Activated CD8-positive, alpha-beta T cell treated with anti-CD3 and anti-CD28 coated beads, Interleukin-2, amount 10 ng/mL, durations not matched to agents 7 days and 5 days (primary cell): ENCODE measurements at places on chromosomes 1 and 21.

DNA sequence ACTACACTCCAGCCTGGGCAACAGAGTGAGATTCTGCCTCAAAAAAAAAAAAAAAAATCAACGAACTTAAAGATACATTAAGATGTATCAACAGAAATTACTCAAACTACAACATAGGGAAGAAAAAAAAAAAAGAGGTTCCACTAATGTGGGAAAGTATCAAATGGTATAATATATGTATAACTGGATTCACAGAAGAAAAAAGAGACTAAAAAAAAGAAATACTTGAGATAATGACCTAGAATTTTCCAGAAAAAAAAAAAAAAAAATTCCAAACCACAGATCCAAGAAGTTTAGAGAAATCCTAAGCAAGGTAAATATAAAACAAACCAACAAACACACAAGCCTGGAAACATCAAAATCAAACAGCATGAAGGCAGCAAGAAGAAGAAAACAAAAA is 45.5 kb downstream of the EIF4G3 start:
- DNase-seq: no peak

DNA sequence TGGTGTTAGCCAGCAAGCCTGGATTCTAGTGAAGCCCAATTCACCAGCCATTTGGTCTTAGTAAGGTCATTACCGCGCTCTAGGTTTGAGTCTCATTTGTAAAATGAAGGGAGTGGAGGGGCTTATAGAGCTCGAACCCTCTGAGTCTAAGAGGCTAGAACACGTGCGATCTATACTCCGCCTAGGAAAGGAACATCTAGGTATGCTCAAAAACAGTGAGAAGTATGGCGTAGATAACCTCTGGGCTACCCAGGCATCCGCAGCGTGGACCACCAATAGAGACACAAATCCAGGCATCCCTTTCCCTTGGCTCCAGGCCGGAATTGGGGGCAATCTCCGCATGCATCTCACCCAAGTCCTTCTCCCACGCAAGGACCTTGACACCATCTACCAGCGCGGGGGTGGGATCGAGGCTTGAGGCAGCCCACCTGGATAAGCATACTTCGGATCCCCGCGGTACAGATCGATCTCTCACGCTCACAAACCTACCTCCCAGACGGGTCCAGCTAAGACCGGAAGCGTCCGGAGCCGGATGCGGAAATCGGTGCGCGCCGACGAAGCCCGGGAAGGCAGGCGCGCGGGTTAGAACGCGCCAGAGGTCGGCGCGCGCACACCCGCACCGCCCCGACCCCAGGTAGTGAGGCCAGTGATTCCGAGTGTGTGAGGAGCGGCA is at the start of gene METTL25B:
METTL25B (plus strand) TSS at position 544 of the 673 bp plus-strand sequence. CDS start 636 bp downstream, outside the sequence.
- peak; percentile 86 for DNase-seq

GRCh38 chr1:114153261-114154145 is at the start of gene SYT6:
Gene SYT6 (minus strand): TSS chr1:114153869. CDS start chr1:114153772, 97 bp downstream.
- DNase-seq: no peak

GRCh38 chr1:110003747-110004428 is 19.3 kb downstream of the AHCYL1 start:
- no peak for DNase-seq

DNA sequence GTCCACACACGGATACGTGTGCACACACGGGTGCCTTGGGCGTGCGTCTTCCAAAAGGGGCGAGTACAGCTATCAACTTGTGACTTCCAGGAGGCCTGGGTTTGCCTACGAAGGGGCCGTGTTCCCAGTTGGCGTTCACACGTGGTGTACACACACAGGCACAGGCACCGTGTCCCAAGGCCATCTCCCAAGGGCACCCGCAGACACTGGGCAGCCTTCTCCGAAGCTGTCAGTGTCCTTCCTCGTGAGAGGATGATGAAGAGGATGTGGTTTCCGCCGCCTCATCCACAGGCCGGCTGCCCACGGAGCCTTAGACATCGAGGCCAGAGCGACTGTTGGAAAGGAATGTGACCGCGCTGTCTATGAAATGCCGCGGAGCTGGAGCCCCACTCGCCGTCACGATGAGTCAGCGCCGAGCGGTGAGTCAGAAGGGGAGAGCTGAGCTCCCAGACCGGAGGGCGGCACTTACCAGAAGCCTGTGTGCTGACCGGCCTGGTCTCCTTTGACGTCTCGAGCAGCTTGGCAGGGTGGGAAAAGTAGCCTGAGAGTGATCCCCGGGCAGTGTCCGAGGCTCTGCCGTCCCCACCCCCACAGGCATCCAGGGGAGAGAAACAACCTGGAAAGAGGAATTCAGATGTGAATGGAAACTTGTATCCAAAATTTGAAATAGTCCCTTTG is 141.4 kb upstream of the ARHGEF16 start:
- peak; percentile 39 for DNase-seq

DNA sequence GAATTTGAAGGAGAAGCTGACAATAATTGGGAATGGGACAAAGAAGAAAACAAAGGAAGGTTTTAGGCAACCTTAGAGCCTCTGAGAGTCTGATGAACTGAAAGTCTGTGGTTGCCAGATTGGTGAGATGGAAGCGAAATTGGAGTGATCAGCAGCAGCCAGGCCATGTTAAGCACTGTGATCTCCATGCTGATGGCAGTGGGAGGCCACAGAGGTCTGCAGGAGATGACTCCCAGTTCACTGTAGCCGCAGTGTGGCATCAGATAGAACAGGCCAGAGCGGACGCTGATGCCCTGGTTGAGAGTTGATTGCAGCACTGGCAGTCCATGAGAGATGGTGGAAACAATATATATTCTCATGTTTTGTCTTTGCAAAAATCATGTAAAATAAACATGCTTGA is 137.4 kb upstream of the L1TD1 start:
- DNase-seq: no peak

GRCh38 chr1:147491098-147491497 is 50.2 kb upstream of the BCL9 start:
- DNase-seq: no peak

- DNase-seq: no peak
These were observed 321.3 kb downstream of the SIPA1L2 start for GRCh38 chr1:232308616-232309015.

GRCh38 chr1:95021805-95022643 is 50.7 kb downstream of the ALG14 start:
- DNase-seq: no peak

- DNase-seq: no peak
These were observed 1.1 kb downstream of the S100A11 start for GRCh38 chr1:152035539-152036266.

DNA sequence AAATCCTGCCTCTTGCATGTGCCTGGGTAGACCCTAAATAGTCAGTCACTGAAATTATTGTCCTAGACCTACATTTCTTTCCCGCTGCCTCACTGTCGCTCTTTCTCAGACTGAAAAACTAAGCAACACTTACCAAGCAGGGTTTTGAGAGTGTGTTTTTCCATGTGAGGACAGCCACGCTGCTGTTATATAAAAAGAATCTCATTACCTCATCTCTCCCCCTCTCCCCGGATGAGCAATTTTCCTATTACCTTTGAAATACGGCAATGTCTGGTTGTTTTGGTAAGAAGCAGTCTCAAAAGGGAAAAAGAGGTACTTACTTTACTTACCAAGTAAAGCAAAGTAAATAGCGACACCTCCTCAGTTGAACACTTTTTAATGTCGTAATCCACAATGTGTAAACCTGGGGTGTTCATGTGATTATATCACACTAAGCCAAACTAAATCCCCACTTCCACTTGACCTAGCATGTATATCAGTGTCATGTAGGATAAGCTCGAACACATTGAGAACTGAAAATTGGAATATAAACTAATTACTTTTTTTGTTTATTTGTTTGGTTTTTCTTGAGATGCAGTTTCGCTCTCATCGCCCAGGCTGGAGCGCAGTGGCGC is 12.2 kb upstream of the VN1R5 start:
- no peak for DNase-seq

- no peak for DNase-seq
These were observed 53.5 kb downstream of the CHD5 start for GRCh38 chr1:6126521-6127067.

GRCh38 chr1:99331636-99332035 is 67.3 kb downstream of the PLPPR4 start:
- no peak for DNase-seq
